ENCODE measurements at places on chromosomes 5 and 9.

GRCh38 chr5:90119531-90119971, 290.0 kb downstream of the CETN3 start:
- no peak for DNase-seq

DNA sequence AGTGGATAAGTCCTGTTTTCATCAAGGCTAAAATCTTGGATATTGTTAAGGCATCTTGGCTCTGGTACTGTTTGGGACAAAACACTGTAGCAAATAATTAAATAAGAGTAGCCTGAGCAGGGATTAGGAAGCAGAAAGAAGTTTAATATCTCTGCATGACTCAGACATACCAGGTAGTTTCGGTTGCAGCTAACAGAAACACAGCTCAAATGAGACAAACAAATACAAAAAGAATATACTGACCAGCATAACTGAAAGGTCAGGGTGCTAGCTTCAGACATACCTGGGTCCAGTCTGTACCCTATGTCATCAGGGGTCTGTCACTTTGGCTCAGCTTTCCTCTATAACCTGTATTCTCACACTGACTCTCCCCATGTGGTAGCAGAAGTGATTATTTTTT, 156.4 kb upstream of the MAP3K1 start:
- DNase-seq = no peak

- DNase-seq = peak; percentile 52
These were observed 859 bp downstream of the CSNK1G3 start for GRCh38 chr5:123512611-123513461.

- no peak for DNase-seq
These were observed 49.0 kb downstream of the PPARGC1B start for GRCh38 chr5:149779124-149779465.

- DNase-seq = no peak
These were observed 13.7 kb downstream of the ERMP1 start for GRCh38 chr9:5819174-5819573.
